Ureter (tissue), 1 donor: ENCODE measurements at places on chromosomes 4 and X. TPM values are rescaled to one million over a fixed set of nuclear protein-coding genes. Genes with fewer than 3 reads are reported as not detected.

GRPR gene
- total RNA-seq, result not detected

MAGEA2B gene
- total RNA-seq, result not detected

PCDH7 gene
- 18.4 TPM for total RNA-seq

BEX5 gene
- total RNA-seq, result 3.7 TPM

MID1IP1 gene
- 66.4 TPM for total RNA-seq

TXK gene
- 7.8 TPM for total RNA-seq

NUDT10 gene
- 4.6 TPM for total RNA-seq

TRIM61 gene
- total RNA-seq, result 2.6 TPM

BMPR1B gene
- total RNA-seq, result 5.3 TPM

HSFX4 gene
- not detected for total RNA-seq

SH3BP2 gene
- total RNA-seq, result 109 TPM

VCX3A gene
- total RNA-seq, result not detected

VCX3B gene
- not detected for total RNA-seq

WDR17 gene
- total RNA-seq, result 5.5 TPM

CMC4 gene
- total RNA-seq, result 9.1 TPM

GDPD2 gene
- total RNA-seq, result 1.5 TPM

FGF13 gene
- total RNA-seq, result 19.8 TPM

LIMCH1 gene
- total RNA-seq, result 95.9 TPM

GLRA3 gene
- not detected for total RNA-seq

FATE1 gene
- not detected for total RNA-seq

USP17L24 gene
- not detected for total RNA-seq

RAI2 gene
- 28.0 TPM for total RNA-seq

JCHAIN gene
- total RNA-seq, result 374 TPM

IL3RA gene
- total RNA-seq, result 7.4 TPM

S100P gene
- total RNA-seq, result 2,292 TPM

ZNF674 gene
- total RNA-seq, result 8.5 TPM

CLRN2 gene
- total RNA-seq, result not detected

NOX1 gene
- total RNA-seq, result 0.78 TPM

SSX2 gene
- not detected for total RNA-seq

COX7B2 gene
- total RNA-seq, result not detected

ING2 gene
- 10.3 TPM for total RNA-seq

XAGE1B gene
- total RNA-seq, result not detected

VSIG1 gene
- total RNA-seq, result 1.7 TPM

LARP7 gene
- total RNA-seq, result 43.4 TPM

GLUD2 gene
- 2.5 TPM for total RNA-seq
